ENCODE measurements at places on chromosomes 12 and 14.

- no peak for DNase-seq
These were observed 34.8 kb downstream of the DUSP16 start for GRCh38 chr12:12527820-12528296.

DNA sequence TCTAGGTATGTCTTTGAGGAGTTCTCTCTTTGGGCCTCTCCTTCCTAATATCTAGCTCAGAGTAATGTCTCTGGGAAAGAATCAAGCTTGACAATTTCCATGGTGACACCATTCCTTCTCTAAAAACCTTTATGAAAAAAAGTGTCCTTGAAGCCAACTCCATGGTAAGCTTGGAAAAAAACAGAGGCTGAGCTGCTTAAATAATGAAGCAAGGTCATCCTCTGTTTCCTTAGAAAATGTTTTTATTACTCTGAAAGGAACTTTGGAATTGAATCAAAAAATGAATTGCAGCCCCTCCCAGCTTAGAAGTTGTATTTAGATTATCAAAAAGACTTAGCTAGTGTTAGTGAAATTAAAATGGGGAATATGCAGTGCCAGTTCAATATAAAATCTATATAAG, 166.1 kb upstream of the KITLG start:
- no peak for DNase-seq

- no peak for DNase-seq
These were observed 27.2 kb downstream of the SLC15A4 start for GRCh38 chr12:128796439-128797118.

- DNase-seq: no peak
These were observed 173.5 kb upstream of the FRMD6 start for GRCh38 chr14:51478175-51478621.

DNA sequence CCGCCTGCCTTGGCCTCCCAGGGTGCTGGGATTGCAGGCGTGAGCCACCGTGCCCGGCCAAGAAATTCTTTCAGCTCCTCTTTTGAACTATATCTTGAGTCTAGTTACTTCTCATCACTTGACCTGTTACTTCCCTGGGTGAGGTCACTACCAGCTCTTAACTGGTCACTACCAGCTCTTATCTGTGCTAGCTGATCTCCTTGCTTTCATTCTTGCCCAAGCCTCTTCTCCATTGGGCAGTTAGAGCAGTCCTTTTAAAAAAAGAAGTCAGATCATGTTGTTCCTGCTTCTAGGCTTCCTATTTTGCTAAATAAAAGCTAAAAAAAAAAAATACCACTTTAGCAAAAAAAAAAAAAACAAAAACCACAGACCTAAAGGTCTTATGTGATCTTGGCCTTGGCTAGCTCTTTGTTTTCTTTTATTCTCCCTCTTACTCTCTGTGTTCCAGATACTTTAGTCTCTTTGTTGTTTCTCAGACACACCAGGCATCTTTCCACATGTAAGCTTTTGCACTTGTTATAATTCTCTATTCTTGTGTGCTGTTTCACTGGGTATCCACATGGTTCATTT, 63.5 kb downstream of the RAD51B start:
- DNase-seq: no peak

DNA sequence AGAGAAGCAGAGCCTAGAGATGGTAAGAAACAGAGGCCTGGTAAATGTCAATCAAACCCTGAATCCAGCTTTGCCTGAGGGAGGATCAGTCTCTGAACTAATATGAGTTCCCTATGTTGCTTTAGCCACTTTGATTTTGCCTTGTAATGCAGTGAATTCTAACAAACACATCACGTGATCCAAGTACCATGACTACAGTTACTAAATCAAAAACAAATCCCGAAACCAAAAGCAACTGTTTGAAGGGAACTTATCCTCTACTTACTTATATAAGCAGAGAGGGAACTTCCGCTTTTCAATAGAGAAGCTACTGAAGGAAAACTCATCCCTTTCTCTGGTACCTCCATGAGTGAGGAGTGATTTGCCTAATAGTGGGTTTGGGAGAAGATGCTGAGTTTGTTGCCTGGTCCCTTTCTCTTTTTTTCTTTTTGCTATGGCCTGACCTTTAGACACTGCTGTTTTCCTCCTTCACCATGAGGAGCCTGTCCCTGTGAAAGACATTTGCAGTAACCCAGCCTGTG, 7.7 kb upstream of the PPTC7 start:
- DNase-seq: no peak

Data from ovary (tissue), 10 donors.